Putamen (tissue), 1 donor: ENCODE measurements at places on chromosomes 16 and 17.
A peak's percentile ranks its signal among the peaks of the same experiment; 100 is the strongest.

DNA sequence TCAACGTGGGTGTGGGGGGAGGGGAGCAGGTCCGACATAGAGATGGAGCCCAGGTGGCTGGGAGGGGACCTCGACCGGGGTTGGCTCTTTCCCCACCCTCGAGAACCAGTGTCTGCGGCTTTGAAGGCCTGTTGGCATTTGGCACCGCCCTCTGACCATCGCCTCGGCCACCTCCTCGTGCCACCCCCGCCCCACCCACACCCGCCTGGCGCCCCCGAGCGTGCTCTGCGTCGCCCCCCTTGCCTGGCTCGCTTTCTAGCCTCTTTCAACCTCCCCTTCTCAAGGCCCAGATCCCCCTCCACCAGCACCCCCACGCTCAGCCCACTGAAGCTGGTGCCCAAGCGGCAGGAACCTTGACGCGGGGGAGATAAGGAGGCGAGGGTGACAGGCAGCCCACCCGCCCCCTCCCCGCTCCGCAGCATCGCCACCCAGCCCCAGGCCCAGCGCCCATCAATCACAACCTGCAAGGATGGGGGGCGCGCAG is 619 bp downstream of the CACNB1 start:
- DNase-seq, result no peak

GRCh38 chr17:34246881-34247280 is 8.2 kb upstream of the CCL2 start:
- DNase-seq, result no peak

DNA sequence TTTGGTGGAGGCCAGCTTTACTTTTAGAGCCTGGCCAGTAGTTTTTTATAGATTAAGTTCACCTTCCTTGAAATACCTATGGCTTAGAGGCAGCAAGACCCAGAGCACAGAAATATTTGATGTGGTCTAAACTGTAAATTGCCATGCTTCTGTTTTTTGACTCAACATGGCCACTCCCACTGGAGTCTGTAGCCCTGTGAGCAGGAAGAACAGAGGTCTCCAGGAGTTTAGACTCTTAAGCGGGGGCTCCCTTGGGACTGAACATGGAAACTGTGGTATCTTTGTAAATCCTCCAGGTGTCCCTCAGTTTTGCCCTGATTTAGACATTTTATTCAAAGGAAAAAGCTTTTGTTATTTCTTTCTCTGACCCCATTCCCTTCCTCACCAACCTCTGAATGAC is 145.6 kb downstream of the FTO start:
- no peak for DNase-seq

- no peak for DNase-seq
Observed at GRCh38 chr17:47742319-47743181, 9.5 kb downstream of the TBX21 start.

DNA sequence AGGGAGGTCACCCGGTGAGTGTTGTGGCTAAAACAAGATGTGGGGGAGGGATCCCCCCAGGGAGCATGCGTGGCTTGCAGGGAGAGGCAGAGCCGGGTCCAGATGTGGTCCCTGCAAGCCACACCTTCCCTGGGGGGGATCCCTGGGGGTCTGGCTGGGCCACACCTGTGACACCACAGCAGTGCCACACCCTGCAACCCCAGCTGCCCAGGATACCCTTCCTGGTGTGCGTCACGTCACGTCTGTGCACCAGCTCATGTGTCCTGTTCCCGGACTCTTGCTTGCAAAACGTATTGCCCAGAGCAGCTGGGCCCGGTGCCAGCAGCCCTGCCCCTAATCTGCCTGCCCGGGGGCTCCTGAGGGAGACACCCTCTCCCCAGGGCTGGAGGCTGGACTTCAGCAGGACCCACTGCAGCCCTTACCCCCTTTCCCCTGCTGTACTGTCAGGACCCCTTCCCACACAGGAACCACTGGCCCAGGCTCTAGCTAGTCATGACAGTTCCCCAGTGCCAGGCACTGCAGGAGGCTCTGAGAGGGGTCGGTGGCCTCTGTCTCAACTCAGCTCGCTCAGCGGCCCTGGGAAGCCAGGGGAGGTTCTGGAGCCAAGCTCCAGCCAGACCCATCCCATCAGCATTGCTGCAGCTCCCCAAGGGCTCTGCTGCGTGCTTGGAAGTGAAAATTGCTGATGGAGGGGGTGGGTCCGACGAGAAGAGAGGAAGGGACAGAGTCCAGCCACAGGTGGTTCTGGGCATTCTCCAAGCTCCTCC is 25.8 kb upstream of the ACSF3 start:
- DNase-seq, result no peak

DNA sequence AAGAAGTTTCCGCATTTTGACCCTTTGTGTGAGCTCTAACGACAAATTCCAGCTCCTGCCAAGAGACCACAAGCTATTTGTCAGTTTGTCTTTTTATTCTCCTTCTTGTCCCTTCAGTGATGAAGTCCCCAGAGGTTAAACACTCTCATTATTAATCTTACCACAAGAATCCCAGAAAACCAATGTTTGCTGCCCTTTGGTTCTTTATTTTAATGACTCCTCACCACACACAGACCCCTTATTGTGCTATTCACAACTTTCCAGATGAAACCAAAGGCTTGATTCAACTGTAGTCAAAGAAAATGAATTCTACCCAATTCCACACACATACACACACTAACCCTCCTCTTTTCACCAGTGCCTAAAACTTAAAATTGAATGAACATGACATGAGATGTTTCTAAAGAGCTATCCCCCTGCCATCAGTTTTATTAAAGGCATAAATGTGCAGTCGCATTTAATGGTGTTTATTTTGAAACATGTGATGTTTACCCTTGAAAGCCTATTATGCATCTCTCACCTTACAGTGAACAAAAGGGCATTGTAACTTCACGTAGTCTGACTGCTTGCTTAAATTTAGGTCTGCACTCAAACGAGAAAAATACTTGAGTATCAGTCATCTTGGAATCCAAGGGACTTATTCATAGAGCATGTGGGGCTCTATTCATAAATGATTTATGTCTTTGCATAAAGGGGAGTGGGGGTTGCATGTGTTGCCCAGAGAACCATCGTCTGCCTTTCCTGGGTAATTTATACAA is 44.1 kb downstream of the PCTP start:
- DNase-seq, result no peak

- no peak for DNase-seq
Observed at GRCh38 chr16:58087209-58087913, 41.8 kb downstream of the CFAP20 start.

- no peak for DNase-seq
Observed at GRCh38 chr17:59827721-59828477, 64.8 kb downstream of the TUBD1 start.

DNA sequence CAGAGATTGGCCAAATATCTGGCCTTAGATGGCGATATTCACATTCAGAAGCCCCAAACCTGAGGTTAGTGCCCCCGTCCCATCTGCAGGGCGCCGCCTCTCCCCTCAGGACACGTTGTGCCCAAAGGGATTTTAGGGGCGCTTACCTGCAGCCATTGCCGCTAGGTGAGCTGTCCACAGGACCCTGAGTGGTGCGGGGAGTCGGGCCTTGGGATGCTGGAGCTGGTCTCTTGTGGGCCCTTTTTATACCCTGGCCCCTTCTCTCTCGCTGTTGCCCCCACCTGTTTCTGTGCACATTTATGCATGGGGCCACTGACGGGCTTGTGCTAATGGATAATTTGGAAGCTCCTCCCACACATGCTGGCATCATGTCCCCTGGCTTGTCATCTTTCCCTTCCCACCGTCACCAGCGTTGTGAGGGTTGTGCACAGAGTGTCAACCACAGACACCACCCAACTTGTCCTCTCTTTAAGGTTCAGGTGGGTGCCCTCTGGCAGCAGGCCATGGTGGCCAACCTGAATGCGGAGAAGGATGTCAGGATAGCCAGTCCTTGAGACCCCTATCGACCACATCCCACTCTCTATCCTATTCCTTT is at the start of gene CSHL1:
Gene CSHL1, minus strand, starts transcription at position 218 of the 595 bp plus-strand sequence. Its CDS starts 62 bp downstream, at position 156.
- DNase-seq, result no peak

GRCh38 chr16:15644267-15644961 is 1.5 kb upstream of the MARF1 start:
- peak; percentile 13 for DNase-seq

- DNase-seq, result no peak
Observed at GRCh38 chr17:65173976-65174683, 37.0 kb downstream of the RGS9 start.

- DNase-seq, result no peak
Observed at GRCh38 chr16:11097094-11097786, 152.9 kb downstream of the CLEC16A start.

- no peak for DNase-seq
Observed at GRCh38 chr17:80516171-80516932, 28.3 kb upstream of the RPTOR start.

- DNase-seq, result peak; percentile 71
Observed at GRCh38 chr17:74457146-74457819, 9.2 kb upstream of the CD300A start.

DNA sequence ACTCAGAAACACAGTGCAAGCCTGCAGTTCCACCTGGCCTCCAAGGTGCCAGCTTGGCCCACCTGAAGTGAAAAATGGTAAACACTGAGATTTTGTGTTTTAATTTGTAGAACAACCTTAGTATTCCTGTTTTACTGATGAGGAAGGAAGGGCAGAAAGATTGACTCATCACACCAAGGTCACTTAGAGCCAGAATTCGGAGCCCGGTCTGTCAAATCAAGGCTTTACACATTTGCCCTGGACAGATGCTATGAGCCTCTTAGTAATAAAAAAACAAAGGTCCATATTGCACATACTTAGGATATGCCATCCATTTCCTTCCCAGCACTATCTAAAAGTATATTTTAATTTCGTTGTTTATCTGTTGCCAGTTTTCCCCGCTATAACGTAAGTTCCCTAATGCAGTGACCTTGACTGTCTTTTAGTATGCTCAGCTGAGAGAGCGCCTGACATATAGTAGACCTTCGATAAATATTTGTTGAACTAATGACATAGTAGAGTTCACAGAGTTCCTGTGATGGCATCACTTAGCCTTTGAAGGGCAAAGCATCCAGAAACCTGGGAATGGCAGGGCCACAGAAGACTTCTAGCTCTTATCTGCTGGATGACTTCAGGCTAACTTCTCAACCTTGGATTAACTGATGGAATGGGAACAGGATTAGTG is 7.2 kb upstream of the TBKBP1 start:
- DNase-seq, result no peak

DNA sequence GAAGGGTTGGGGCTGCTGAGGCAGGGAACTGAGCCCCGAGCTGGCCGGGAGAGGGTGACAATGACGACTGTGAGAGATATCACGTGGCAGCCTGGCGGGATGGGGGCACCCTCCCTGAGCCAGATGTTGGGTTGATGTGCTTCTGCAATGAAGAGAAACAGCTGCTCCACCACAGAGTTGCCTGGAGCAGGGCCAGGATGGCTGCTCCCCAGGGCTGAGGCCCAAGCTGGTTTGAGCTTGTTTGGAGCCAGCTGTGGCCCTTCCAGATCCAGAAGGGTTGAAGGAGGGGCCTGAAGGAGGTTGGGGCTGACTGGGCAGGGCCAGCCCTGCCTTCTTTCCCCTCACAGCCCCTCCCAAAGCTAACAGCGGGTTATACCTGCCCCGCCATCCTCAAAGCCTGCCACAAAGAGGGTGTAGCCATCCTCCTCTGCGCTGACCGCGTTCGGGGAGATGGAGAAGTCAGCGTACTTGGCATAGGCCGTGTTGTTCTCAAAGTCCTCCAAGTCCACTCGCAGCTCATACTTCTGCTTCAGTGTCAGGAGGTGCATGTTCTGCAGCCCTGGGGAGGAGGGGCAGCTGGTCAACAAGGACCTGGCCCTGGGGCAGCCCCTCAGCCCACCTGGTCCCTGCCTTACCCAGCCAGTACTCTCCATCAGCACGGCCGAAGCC is 2.1 kb downstream of the MFAP4 start:
- peak; percentile 90 for DNase-seq

DNA sequence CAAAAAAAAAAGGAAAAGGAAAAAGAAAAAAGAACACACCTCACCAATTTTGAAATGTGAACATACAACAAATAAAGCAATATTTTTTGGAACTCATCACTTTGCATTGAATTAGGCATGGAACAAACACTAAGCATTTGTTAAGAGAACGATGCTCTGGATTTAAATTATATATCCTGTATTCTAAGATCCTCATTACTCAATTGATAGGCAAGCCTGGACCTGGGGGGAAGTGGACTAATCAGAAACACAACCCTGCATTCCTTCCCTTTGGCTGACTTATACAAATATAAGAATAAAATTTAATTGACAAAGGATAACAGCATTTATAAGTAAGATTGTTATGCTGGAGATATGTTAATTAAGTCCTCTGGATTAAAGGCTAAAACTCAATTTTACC is 2.2 kb downstream of the GJC1 start:
- DNase-seq, result no peak

DNA sequence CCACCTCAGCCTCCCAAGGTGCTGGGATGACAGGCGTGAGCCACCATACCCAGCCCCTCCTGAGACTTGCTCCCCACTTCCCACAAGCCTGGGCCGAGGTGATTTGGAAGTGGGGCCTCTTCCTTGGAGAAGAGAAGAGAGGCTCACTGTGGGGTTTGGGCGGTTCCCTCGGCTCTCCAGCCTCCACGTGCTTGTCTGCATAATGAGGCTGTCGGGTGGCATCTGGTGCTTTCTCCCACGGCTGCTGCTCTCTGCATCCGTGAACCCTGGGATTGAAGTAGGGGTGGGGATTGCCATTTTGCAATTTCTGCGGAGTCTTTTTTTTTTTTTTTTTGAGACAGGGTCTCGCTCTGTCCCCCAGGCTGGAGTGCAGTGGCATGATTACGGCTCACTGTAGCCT is 101.4 kb downstream of the RAP1GAP2 start:
- DNase-seq, result no peak

GRCh38 chr17:71963351-71963750 is 157.5 kb upstream of the SOX9 start:
- no peak for DNase-seq

DNA sequence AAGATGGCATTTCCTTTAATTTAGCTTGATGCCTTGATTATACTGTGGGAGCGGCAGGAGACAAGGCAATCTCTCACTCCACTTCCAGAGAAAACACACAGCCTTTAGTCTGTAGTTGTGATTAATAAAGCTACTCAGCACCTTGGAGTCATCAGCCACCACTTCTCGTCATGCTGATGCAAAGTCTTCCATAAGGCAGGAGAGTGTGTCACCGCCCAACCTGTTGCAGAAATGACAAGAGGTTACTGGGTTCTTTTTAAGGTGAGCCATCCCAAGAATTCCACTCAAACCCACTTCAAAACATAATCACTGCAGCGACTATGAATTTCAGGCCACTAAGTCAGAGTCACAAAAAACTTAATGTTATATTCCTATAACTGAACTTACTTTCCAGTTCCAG is 223.9 kb upstream of the TOX3 start:
- no peak for DNase-seq
